ENCODE measurements at places on chromosomes 5 and 9.

GRCh38 chr5:160824301-160825001, 27.6 kb downstream of the ATP10B start:
- no peak for DNase-seq

GRCh38 chr5:139755892-139756671, 39.5 kb upstream of the PSD2 start:
- DNase-seq: no peak

- DNase-seq: no peak
These were observed 139.0 kb upstream of the ITGA1 start for GRCh38 chr5:52648726-52649125.

DNA sequence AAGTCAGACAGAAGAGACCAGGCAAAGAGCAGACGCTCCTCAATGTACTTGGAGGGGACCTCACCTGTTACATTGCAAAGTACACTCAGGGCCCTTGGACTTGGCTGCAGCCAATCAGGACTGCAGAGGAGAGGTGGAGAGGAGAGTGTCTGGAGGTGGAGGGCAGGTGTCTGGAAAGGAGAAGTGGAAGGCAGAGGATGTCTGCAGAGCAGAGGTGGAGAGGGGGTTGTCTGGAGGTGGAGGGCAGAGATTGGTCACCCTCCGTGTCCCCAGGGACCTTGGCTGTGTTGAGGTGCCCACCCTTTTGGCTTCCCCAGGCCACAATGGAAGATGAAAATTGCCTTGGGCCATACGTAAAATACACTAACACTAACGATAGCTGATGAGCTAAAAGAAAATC, 241.3 kb upstream of the IRX2 start:
- DNase-seq: no peak

- DNase-seq: no peak
These were observed 152.2 kb upstream of the MPDZ start for GRCh38 chr9:13431692-13432091.

GRCh38 chr9:121921444-121921843, 171.7 kb downstream of the TTLL11 start:
- no peak for DNase-seq

DNA sequence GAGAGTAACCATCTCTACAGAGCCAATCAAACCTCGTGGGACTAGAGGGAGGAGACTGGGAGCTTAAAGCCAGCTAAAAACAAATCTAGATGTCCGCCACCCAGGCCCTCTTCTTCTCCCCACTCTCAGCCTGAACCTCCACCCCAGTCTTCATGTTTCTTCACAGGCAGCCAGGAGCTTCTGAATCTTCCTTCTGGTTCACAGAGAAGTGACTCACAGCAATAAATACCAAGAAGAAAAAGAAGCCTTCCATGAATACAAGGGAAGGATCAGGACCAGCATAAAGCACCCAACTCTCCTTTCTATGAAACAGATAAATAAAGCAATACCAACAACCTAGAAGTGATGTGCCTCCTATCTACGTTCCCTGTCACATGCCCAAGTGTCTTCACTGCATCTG, 103.3 kb upstream of the SLIT3 start:
- DNase-seq: no peak

GRCh38 chr5:89036704-89037489, 153.9 kb upstream of the MEF2C start:
- no peak for DNase-seq

GRCh38 chr5:172377856-172378255, 76.5 kb downstream of the SH3PXD2B start:
- DNase-seq: no peak

GRCh38 chr5:147509710-147510651, at the start of gene DPYSL3:
TSS of gene DPYSL3 (minus strand) at chr5:147510068. CDS start at chr5:147509858, 210 bp downstream.
- no peak for DNase-seq

- DNase-seq: no peak
These were observed 155.0 kb upstream of the PITX1 start for GRCh38 chr5:135189024-135189423.

DNA sequence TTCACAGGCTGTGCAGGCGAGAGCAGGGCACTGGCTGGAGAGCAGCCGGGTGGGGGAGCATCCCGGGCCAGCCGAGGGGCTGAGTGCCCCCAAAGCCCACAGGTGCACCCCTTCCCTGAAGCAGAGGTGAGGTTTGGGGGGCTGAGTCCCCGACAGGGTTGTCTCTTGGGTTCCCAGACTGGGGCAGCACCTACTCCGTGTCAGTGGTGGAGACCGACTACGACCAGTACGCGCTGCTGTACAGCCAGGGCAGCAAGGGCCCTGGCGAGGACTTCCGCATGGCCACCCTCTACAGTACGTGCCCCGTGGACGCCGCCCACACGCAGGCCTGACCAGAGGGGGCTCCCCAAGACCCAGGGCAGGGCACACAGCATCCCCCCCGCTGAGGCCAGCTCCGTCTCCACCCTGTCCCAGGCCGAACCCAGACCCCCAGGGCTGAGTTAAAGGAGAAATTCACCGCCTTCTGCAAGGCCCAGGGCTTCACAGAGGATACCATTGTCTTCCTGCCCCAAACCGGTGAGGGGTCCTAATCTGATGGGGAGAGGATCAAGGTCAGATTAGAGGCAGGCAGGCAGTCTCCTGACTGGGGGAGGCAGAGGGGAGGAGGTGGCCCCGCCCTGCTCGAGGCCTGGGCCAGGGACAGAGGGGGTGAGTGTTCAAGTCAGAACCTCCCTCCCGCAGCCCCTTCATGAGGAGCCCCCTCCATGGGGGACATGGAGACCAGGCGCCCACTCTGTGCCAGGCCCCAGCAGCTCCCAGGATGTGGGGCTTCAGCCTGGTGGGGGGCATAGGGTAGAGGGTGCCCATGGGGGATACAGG, 2.7 kb downstream of the PTGDS start:
- no peak for DNase-seq

DNA sequence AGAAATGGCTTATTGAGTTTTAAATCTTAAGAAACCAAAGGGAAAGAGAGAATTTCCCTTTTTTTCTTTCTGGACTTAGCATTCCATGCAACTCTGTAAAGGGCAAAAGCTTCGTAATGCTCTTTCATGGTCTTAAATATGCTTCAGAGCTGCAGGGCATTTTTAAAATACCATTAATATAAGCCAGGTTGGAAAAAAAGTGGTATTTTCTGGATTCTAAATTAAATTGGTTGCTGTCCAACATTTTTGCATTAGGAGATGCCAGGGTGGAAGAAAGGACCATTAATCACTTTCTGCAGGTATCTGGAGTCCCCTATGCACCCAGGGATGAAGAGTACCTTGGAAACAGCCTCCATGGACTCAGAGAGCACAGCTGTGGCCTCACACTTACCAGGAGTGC, 215.1 kb upstream of the DAPK1 start:
- DNase-seq: no peak

GRCh38 chr9:131658377-131659129, 81.3 kb downstream of the RAPGEF1 start:
- no peak for DNase-seq

DNA sequence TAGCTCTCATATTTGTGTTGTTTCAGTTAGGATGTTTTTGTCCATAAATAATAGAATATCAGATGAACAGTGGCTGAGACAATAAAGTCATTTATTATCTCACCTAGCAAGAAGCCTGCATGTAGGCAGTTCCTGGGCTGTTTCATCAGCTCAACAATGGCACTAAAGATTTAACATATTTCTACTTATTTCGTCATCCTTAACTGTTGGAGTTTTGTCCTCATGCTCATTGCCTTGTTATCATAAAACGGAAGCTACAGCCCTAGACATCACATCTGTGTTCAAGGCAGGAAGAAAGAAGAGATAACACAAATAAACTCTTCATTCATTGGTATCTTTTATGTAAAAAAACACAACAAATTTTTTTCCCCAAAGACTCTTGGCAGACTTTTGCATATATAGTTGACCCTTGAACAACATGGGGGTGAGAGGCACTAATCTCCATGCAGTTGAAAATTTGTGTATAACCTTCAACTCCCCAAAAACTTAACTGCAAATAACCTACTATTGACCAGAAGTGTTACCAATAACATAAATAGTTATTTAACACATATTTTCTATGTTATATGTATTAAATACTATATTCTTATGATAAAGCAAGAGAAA, 277.2 kb upstream of the ADRA1B start:
- DNase-seq: peak; percentile 17
